ENCODE measurements at places on chromosomes 3 and 15. TPM values are rescaled to one million over a fixed set of nuclear protein-coding genes. Genes with fewer than 3 reads are reported as not detected.
A peak's percentile ranks its signal among the peaks of the same experiment; 100 is the strongest.

DNA sequence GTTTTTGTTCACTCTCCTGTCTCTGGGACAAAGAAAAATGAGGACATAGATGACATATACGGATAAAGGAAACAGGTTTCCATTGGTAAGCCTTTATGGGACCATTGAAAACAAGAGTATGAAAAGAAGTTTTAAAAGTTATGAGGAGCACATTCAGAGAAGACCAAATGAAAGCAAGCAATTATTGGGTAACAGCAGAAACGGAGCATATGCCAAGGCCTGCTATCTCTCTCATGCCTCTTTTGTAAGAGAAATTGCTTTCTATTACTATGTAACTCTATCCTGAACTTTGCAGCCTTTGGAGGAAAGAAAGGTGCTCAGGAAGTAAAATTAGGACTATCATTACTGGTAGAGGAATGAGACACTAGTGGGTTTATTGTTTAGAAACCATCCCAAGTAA is 14.9 kb upstream of the DPH6 start:
- DNase-seq = no peak

DNA sequence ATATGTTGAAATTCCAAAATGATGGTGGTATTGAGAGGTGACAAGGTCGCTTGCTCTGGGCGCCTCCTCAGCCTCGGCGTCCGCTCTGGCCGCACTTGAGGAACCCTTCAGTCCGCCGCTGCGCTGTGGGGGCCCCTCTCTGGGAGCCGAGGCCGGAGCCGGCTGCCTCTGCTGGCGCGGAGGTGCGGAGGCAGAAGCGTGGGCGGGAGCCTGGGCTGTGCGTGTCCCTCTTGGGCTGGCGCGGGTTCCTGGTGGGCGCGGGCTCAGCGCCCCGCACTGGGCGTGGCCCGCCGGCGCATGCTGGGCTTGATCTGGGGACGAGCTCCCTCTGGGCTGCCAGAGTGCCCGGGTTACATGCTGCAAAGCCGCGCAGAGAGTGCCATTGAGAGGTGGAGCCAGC is 39.8 kb upstream of the TMC3 start:
- DNase-seq = no peak

DNA sequence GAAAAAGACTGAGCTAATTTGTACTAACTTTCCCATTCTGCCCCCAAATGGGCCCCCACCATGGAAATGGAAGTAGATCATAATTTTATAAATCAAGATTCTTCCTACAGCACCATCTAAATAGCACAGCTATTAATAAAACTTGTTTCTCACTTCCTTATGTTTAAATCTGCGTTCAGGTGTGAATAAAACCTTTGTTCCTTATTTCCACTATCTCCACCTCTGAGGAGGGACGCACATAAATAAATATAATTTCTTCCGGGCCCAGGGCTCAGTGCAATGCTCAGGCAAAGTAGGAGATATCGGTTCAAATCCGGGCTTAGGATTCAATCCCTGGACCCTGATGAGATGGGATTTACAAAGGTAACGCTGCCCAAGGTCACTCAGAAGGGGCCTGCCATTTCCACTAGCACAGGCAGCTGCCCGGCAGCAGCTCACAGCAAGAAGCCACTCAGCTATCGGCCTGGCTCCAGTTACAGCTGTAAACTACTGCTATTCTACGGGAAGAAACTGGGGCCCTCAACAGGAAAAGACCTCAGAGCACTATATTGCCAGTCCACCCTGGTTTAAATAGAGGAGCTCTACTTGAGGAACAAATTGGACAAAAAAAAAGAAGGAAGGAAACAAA is 52.5 kb downstream of the FOXP1 start:
- DNase-seq = no peak

- DNase-seq = peak; percentile 89
Measured at GRCh38 chr15:59492389-59493377, 54.7 kb downstream of the FAM81A start.

- no peak for DNase-seq
Measured at GRCh38 chr3:123186695-123187094, 15.0 kb upstream of the SEC22A start.

DNA sequence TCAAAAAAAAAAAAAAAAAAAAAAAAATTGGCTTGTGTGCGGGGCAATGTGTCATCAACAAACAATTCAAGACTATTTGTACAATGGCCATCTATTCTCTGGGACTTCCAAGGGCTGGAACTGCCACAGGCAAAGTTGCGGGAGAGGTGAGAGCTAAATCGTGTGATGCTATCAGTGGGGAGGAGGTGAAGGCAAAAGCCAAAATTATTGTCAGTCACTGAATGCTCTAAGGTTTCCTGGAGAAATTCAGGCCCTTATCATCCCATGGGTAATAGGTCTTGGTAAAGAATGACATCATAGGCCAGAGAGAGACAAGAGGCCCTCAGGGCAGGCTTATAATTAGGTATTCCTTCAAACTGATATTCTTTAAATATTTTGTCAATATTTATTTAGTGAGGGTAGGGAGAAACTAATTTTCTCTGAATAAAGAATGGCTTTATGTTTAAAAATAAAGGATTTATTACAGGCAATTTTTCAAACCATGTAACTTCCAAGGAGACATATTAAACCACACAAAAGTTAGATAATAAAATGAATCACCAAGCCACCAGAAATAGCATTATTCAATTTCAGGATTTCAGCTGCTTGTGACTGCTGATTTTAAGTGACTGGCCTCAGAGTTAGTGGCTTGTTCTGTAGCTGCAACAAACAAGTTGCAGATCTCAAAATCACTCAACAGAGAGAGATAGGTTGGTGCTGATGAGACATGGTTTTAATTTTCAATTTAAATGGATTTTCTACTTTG is 226.3 kb upstream of the MRPL3 start:
- no peak for DNase-seq

GRCh38 chr15:99943466-99943865 is 210.2 kb upstream of the LYSMD4 start:
- DNase-seq = no peak

DNAJA4 gene
- total RNA-seq = 36.9 TPM

WDR49 gene
- total RNA-seq = 0.26 TPM

- DNase-seq = peak; percentile 53
Measured at GRCh38 chr3:52787672-52788625, 6.6 kb upstream of the ITIH3 start.

GRCh38 chr3:100850701-100851100 is 141.4 kb downstream of the TFG start:
- DNase-seq = no peak

IL16 gene
- 10.9 TPM for total RNA-seq
